ENCODE measurements at places on chromosomes 6 and 20.

DNA sequence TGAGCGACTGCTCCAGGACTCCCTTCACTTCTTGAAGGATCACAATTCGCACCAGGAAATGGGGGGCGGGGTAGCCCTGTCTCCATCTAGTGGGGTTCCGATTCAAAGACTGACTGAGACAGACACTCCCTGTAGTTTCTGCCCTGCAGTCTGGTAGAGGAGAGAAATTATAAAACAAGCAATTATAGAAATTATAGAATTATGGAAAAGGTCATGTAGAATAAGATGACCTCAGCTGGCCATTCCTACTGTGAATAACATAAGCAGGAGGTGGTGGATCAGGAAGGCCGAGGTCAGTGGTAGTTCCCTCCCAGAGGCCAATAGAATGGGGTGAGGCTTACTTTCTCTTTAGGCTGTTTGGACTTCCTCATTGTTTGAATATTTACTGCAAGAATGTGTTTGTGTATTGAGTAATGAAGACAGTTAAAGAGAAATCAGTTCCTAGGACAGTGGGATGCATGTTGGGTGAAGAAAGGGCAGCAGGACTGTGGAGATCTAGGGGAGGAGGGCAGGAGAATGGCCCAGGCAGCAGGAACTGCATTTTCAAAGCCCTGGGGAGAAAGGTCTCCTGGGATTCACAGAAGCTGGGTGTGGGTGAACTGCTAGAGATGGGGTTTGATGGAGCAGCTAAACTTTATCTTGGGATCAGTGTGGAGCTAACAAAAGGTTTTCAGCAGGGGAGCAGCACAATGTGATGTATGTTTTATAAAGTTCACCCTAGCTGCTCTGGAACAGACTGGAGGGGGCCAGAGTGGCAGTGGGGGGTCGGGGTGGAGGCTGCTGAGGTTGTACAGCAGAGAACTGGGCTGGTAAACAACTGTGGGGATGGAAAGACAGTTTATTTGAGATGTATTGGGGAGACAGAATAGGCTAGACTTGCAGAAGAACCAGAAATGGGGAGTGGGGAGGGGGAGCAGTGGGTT lies 2.1 kb downstream of the ZNF341 start:
- DNase-seq: no peak

- no peak for DNase-seq
Observed at GRCh38 chr20:8777911-8778310, 291.0 kb upstream of the PLCB4 start.

- DNase-seq: peak; percentile 87
Observed at GRCh38 chr6:146546443-146547043, 2.9 kb downstream of the RAB32 start.

- DNase-seq: no peak
Observed at GRCh38 chr6:135250234-135250633, 69.1 kb downstream of the MYB start.

- DNase-seq: no peak
Observed at GRCh38 chr20:57791966-57792365, 82.2 kb upstream of the PMEPA1 start.

DNA sequence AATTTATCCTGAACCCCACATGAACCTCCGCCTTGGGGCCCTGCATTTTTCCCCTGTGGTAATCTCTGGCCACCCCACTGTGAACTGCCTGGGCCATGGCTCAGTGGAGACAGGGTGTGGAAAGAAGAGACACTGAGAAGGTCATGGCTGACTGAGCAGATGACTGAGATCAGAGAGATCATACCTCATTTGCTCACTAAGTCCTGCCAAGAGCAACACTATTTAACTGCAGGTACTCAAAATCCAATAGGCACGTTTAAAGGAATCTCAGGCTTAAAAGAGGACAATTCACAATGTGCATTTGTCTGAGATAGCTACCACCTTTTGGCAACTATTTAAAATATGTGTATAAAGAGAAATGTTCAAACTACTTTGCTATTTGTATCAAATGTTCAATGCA lies 305.0 kb downstream of the GMDS start:
- no peak for DNase-seq

GRCh38 chr6:142669471-142670351 lies 275.3 kb downstream of the HIVEP2 start:
- DNase-seq: no peak

- DNase-seq: no peak
Observed at GRCh38 chr20:62068997-62069396, 3.3 kb upstream of the TAF4 start.

GRCh38 chr20:38447931-38448675 lies 13.0 kb upstream of the SNHG17 start:
- DNase-seq: no peak

DNA sequence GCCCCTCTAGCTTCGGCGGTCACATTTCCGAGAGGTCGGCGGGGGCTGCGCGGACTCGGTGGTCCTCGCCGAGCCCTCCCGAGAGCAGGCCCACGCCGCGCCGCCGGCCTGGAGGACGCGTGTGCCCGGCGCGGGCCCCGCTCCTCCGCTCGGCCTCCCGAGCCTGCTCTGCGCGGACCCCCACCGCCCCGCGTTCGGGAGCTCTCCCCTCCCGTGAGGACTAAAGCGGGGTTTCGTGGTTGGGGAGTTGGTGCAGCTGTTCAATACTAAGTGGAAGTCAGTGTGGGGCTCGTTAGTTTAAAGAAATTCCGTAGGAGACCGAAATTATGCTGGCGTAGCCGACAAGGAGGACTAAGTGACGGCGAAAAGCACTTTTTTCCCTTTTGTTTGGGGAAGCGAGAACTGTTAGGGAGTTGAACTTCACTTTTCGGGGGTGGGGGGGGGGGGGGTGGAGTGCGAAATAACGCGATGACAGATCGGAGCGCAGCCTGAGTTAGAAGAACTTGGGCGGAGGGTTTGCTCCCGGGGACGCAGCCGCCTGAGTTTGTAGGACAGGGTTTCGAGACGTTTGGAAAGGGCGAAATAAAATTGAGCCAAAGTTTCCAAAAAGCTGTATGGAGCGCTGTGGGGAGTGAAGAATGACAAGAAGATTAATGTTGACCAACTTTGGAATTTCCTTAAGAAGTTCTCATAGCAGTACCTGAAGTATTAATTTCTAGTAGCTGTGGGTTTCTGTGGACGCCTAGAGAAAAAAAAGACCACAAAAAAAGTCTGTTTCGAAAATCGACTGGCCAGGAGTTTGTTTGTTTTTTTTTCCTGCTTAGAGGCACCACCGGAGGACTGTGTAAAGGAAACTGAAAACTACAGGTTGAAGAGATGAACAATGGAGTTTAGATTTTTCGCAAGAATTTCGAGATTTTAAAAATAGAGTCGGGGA lies 1.4 kb downstream of the QKI start:
- DNase-seq: no peak

DNA sequence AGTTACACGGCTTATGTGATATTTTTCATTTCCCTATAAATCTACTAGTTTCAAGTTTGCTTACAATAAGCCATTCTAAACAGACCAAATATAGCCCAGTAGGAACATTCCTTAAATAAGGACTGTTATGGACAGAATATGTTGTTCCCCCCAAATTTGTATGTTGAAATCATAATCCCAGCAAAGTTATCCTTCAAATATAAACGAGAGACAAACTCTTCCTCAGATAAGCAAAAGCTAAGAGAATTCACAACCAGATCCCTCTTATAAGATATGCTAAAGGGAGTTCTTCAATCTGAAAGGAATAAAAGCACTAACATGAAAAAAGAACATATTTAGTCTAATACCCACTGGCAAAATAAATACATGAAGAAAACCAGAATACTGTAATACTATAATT lies 795.5 kb upstream of the GJE1 start:
- DNase-seq: no peak

- DNase-seq: no peak
Observed at GRCh38 chr6:117275711-117276110, 10.4 kb downstream of the VGLL2 start.

Measured in epithelial cell of prostate (primary cell).